ENCODE measurements at places on chromosomes 16 and 17. TPM values are rescaled to one million over a fixed set of nuclear protein-coding genes. Genes with fewer than 3 reads are reported as not detected.

MEFV gene
- not detected for total RNA-seq

CDYL2 gene
- 7.0 TPM for total RNA-seq

ACSF3 gene
- total RNA-seq: 27.9 TPM

PTX4 gene
- not detected for total RNA-seq

COX6A2 gene
- total RNA-seq: not detected

ABCA3 gene
- 3.9 TPM for total RNA-seq

CIBAR2 gene
- not detected for total RNA-seq

Measured in tracheal epithelial cell (primary cell).